ENCODE measurements at places on chromosomes 11 and 22.

DNA sequence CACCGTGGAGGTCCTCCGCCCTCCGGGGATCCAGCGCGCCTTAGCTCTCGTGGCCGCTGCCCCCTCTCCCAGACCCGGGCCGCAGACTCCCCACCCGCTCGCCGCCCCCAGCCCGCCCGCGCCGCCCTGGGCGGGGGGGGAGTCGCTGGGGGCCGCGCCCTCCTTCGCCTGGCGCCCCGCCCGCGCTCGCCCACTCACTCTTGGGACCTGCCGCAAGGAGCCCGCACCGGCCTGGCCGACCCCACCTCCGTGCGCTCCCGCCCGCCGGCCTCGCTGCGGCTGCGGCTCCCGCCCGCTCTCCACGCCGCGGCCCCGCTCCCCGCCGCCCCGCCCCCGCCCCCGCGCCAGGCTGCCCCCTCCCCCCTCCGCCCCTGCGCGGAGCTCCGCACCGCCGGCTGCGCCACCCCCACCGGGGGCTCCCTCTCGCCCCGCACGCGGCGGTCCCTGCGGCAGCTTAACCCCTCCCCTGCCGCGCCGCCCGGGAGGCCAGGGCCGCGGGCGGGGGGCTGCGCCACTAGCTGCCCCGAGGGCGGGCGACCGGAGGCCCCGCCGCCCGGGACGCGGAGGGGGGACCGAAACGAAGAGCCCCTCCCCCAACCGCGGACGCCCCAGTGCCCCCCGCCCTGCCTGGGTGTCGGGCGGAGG, 724 bp upstream of the RASGRP2 start:
- DNase-seq = peak; percentile 71

DNA sequence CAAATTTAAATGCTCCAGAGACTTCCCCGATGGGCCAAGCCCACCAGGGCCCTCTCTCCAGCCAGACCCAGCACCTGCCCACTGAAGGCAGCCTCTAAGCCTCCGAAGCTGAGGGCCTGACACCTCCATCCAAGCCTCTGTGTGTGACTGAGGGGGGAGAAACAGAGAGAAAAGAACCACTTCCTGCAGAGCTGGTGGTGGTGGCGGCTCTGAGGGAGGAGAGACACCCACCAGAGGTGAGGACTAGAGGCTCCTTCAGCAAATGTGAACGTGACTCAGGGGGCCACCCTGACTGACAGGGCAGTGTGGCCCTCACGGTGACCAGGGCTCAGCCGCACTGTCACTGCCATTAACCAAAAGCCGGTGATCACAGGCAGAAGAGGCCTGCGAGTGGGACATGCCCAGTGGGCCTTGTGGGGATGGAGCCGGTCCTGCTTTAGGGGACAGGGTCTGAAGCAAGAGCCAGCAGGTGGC, 31.0 kb upstream of the CD5 start:
- DNase-seq = peak; percentile 7

- DNase-seq = peak; percentile 68
These were observed 157.7 kb downstream of the C11orf91 start for GRCh38 chr11:33542921-33543320.

DNA sequence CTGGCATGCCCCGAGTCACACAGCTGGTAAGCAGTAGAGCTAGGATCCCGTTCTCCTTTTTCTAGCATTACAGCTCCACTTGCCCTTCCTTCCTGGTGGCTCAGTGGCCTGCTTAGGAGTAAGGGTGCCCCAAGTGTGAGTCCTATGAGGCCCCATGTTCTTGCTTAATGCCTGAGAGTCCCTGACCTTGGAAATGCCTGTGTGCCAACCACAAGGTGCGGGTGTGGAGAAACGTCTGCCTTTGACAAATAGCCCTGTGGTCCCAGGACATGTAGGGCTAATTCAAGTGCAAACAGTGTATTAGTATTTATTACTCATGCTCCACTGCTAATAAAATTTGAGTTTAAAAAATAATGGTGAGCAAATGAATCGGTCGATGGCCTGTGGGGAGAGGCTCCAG, 18.4 kb downstream of the GRIK4 start:
- DNase-seq = no peak

DNA sequence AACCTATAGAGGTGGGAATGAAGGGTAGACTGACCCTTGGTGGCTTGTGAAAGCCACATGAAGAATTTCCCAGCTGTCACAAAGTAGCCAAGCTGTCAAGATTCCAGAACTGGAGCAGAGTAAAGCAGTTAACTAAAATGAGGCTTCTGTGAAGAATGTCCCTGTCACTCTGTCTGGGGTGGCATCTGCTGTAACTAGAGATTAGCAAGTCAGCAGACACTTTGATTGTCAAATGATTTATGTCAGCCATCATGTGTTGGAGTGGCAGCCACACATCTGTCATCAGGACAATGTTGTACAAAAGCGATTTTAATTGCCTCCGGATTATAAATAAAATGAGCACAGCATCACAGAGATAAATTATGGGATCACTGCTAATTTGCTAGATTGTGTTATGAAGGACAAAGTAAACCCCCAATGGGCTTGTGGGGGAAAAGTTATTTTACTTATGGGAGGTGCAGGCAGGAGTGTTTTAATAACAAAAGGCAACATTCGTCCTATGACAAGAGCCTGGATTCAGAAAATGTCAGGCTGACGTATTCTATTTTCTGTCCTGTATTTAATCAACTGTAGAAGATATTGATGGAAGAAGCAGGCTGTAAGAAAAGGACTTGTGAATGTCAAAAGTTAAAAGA, 270.9 kb downstream of the FAM181B start:
- peak; percentile 36 for DNase-seq

DNA sequence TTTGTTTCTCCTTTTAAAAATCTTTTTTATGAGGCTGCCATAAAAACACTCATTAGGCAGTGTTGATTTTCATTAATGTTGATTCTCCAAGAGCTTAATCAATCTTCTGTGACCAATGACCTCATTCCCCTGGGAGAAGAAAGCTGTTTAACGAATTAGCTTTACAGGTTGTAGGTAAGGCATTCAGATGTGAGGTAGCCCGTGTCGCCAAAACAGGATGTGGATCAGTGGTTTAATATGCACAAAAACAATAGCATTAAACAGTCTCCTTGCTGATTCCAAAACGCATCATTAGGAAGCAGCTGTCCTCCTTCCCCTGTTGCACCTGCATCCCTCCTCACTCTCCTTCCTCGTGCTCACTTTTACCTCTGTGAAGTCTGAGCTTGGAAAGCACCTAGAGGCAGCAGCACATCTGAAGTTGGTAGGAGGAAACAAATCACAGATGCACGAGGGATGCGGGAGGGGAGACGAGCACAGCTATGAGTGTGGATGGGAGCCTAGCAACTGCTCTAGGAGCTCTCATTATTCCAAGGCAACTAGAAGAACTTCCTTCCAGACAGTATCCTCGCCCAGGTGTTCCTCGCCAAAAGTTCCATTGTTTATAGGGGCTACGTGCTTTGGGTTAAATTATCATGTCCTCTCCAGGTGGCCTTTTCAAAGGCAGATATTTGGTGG, 179.4 kb upstream of the SNX19 start:
- no peak for DNase-seq

DNA sequence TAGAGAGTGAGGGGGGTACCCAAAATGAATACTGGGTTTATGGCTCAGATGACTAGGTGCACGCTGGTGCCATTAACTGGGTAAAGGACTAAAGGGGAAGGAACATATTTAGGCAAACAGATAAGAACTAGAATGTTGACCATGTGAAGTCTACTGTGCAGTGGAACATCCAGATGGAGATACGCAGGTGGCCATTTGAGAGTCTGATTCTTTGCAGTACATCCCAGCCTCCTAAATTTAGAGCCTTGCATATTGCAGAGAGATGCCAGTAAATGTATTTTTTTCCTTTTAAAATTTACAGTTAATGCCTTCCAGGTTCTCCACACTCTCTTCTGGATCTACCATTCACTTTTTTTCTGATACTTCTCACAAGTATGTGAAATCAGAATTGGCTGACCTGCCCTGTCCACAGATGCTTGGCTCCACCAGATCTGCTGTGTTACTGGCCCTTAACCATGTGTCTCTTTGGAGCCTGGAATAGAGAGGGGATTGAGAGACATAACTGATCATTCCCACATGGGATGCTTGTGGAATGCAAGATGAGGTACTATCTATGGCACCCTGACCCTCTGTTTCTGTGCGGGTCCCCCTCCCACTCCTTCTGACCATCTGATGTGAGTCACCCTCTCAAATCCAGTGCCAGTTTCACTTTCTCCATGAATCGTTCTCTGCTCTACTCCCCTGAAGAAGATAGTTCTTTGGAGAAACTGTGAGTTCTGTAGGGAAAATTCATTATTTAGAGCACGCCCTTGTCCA, 77.0 kb upstream of the NCAM1 start:
- no peak for DNase-seq

DNA sequence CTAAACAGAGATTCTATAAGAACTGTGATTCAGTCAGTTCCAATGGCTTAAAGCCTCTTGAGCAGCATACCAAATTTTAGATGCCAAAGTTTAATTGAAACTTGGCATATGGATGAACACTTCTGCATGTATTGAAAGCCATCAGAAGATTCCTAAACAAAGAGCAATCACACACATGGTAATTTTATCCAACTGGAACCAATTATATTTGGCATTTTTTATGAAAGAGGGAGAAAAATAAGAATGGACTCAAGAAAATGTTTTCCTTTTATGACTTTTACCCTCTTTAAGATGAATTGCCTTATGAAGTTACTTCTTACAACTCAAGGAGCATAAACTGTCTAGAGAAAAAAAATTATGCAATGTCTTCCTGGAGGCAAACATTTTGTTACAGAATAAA, 7.4 kb downstream of the TRPC6 start:
- DNase-seq = no peak

DNA sequence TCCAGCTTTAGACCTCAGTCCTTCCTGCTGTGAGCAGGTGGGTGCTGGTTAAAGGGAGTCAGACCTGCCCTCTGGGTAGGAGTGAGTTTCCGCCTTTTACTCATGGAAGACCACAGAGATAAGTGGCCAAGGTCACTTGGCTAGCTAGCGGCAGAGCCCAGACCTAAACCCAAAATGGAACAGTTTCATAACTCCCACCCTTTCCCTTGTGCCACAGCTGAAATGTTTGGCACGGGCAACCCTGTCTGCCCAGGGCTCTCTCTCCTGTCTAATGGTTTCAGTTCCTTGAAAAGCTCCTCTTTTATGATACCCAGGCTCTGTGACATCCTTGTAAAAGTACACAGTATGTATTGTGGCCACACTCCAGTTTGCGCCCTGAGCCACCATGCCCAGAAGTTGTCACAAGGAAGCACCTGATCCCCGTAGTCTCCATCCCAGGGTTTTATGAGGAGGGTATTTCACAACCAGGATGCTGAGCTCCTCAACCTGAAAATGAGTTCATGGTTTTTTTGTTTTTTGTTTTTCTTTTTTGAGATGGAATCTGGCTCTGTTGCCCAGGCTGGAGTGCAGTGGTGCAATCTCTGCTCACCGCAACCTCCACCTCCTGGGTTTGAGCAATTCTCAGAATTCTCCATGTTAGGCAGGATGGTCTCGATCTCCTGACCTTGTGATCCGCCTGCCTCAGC, 5.1 kb downstream of the MB start:
- DNase-seq = no peak

DNA sequence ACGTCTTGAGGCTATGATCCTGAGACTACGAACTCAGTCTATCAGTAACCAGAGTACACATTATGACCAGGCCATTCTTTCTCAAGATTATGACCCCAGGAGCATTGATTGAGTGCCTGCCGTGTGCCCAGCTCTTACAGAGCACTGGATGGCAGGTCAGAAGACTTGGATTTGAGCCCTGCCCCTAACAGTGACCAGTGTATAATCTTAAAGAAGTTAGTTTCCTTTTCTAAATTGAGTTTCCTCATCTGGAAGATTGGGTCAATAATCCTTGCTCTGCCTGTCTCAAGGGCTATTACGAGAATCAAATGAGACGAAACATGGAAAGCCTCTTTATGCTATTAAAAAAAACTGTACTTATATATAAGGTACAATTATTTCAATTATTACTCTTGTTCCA, 38.2 kb downstream of the SLCO2B1 start:
- DNase-seq = no peak

GRCh38 chr11:120827198-120827597, 196.7 kb upstream of the TBCEL start:
- DNase-seq = no peak

DNA sequence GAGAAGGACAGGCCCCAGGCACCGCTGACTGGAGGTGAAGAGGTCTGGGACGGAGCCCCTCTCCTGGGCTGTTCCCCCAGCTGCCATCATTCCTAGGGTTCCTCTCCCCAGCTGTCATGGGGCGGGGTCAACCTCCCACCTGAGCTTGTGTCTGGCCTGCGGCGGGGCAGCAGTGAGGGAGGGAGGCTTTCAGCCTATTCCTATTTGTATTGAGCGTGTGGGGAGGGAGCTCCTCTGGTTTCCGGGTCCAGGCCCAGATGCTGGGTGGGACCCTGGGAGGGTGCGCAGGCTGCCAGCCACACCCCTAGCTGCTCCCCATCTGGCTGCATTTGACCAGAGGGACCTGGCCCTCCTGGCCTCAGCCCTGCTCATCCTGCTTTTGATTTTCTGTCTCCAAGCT, 13.7 kb downstream of the TSPAN4 start:
- no peak for DNase-seq

DNA sequence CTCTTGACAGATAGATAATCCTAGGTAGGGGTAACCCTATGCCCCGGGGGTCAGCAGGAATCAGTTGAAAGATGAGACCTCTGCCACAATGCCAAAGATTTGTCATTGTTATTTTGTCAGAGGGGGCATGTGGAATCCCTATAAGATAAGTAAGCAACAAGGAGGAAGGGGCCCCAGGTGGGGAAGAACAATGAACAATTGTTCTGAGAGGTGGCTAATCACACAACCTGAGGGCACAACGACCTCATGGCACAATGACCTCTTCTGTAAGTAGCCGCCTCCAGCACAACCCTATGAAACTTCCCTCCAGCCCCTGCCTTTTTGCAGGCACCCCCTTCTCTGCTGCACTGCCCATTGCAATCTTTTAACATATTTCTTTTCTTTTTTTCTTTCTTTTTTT, 11.8 kb upstream of the FBLN1 start:
- DNase-seq = no peak

GRCh38 chr11:118514103-118514502, 13.2 kb upstream of the TTC36 start:
- DNase-seq = no peak

GRCh38 chr11:24357620-24358410, 139.0 kb upstream of the LUZP2 start:
- DNase-seq = no peak

- peak; percentile 58 for DNase-seq
These were observed 33.8 kb downstream of the PRDM10 start for GRCh38 chr11:129968591-129969419.

GRCh38 chr11:115391160-115391559, 113.1 kb downstream of the CADM1 start:
- no peak for DNase-seq

DNA sequence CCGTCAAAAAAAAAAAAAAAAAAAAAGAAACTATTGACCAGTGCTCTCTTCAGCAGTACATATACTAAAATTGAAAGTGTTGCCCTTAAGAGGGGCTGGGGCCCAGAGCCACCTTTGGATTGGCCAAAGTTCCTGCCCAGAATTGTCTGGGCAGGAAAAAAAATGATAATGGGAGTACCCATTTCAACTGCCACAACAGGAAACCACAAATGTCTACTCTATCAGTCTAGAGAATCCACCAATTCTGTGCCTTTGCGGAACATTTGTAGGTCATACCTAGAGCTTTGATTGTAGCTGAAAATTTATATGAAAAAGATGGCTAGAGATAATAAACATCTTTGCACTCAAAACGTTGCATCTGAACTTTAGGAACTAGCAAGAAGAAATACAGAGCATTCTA, 69.4 kb downstream of the FAM76B start:
- DNase-seq = no peak
